ENCODE measurements at places on chromosomes 12 and 14.

GRCh38 chr14:96213871-96214465 is 9.3 kb downstream of the BDKRB2 start:
- no peak for DNase-seq

- DNase-seq = no peak
These were observed 92.9 kb downstream of the FAR2 start for GRCh38 chr12:29241821-29242591.

GRCh38 chr12:31750747-31751039 is 21.9 kb upstream of the AMN1 start:
- no peak for DNase-seq

- no peak for DNase-seq
These were observed 64.8 kb downstream of the DENND5B start for GRCh38 chr12:31526158-31526546.
